ENCODE measurements at places on chromosomes 1 and 21. TPM values are rescaled to one million over a fixed set of nuclear protein-coding genes. Genes with fewer than 3 reads are reported as not detected.

GRCh38 chr1:118984086-118984721, 3.9 kb downstream of the TBX15 start:
- DNase-seq, result no peak

DNA sequence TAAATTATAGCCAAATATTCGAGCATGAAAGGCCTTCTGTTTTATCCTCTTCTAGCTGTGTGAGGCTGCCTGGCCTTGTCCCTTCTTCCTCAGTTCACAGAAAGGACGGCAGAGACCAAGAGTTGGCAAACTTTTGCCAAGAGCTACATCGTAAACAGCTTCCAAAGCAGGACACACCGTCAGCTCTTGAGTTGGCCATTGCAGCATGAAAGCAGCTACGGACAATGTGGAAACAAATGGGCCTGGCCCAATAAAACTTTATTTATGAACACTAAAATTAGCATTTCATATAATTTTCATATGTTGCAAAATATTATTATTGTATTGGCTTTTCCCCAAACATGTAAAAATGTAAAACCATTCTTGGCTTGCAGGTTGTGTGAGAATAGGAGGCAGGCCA, 10.7 kb downstream of the C21orf58 start:
- no peak for DNase-seq

DNA sequence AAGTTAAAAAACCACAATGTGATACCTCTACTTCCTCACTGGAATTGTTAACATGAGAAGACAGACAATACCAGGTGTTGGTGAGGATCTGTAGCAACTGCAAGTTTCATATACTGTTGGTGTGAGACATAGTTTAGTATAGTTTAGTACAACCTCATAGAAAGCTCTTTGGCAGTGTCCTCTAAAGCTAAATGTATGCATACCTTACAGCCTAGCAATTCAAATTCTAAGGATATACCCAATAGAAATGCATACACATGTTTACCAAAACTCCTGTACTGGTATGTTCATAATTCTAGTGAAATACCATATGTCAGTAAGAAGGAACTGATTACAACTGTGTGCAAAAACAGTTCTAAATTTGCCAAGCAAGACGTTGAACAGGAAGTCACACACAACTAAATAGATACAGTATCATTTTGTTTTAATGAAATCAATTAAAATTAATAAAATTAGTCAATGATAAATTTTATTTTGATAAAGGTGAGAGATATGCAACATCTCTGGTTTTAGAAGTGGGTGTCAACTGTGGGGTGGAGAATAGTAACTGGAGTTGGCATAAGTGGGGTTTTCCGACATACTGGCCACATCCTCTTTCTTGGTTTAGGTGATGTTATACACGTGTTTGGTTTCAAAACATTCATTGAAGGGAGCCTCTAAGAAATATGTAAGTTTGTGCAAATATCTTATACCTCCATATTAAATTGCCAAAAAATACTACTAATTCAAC, 450.7 kb downstream of the PTPRC start:
- DNase-seq, result no peak

DNA sequence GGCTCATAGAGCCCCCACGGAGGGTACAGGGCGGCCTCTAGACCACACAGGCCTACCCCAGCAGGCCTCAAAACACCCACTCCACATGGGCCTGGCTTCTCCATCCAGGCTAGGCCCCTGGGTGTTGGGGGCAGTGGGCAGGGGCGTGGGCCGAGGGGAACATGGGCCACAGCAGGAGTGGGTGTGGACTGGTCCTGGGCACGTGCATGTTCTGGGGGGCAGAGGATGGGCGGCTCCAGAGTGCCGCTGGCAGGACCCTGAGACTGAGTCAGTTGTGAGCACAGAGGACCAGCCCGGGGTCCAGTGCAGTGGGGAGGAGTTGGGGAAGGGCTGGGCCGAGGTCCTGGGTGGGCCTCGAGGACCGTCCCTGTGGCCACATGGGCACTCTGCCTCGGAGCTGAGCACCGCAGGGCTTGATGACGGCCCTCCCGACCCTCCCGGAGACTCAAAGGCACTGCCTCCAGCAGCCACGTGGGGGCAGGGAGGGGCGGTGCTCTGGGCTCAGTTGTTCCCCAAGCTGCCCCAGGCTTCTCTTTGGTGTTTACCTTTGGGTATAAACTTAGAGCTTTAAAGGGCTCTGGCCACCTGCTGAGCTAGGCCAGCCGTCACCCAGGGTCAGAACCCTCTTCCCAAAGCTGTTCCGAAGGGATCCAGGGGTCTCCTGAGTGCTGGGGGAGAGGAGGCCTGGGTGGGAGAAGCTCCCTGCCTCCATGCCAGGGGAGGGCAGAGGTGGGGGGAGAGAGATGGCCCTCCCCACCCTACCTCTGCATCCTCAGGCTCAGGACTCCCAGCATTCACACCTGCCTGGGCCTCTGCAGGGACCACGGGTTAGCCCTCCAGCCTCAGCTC, 79.9 kb downstream of the MORN1 start:
- DNase-seq, result no peak

GRCh38 chr1:216168546-216168945, 254.7 kb downstream of the USH2A start:
- DNase-seq, result no peak

DNA sequence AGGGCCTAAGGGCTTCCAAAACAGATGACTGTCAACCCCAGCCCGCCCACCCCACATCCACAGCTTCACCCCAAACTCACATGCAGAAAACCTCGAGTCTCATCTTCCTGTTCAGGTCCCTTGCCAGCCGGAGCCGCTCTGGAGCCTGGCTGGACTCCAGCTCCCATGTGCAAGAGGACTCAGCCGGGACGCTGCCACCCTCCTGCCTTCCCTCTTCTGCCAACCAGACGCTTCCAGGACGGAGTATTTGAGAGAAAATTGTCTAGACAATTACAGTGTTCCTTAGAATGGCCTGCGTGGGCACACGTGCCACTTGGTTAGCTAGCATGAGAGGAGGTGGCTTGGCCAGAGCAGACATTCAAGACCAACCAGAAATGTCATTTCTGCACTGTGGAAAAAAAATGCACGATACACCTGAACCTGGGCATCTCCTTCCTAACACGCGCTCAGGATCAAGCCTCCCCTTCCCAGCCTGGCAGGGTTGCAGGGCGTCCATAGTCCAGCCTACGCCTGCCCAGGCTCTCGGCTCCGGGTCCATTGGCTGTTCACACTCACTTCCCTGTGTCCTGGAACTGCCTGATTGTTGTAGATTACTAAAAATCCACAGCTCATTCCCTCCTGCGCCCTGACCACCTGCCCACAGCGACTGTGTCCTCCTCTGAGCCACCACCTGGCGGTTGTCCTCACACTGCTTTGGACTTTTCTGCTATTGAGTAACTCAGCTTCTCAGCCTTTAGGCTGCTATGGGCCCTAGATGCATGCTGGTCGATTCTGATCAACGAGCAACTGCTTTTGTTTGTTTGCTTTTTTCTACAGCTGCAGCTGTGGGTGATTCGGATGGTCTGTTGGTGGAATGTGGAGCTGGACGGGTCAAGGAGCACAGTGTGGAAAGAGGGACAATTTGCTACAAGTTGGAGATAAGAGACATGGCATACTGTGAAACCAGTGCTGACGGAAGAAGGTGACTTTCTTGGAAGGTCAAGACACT, at the start of gene CLDN14:
Gene CLDN14 (minus strand): TSS at position 708 of the 988 bp plus-strand sequence. CDS start 18,427 bp downstream, outside the sequence.
- no peak for DNase-seq

- no peak for DNase-seq
Observed at GRCh38 chr1:220655961-220656740, 34.0 kb upstream of the C1orf115 start.

DNA sequence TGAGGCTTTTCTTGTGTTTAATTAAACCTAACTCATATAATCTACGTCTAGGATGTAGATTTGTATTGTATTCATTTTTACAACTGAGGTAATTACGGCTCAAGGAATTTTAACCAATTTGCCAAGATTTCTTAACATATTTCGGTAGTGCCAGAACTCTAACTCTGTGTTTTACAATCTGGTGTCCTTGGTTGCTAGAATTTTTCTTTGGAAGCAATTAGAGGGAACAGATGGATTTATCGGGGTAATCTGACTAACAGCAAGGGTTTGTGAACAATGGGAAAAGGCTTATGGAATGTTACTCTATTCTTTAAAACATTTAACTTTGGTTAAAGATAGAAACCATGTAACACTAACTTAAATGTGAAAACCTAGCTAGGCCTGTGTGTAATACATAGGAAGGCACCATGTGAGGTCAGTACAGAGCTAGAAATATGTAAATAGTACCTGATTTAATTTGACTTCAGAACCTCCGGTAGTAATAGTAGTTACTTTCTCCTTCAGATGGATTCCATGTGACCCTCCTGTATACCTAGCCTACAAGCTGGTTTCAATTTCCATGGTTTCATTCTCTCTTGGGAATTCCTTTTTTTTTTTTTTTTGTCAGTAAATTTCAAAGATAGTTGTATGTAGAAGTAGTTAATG, 1.2 kb downstream of the MTF2 start:
- peak; percentile 52 for DNase-seq

DNA sequence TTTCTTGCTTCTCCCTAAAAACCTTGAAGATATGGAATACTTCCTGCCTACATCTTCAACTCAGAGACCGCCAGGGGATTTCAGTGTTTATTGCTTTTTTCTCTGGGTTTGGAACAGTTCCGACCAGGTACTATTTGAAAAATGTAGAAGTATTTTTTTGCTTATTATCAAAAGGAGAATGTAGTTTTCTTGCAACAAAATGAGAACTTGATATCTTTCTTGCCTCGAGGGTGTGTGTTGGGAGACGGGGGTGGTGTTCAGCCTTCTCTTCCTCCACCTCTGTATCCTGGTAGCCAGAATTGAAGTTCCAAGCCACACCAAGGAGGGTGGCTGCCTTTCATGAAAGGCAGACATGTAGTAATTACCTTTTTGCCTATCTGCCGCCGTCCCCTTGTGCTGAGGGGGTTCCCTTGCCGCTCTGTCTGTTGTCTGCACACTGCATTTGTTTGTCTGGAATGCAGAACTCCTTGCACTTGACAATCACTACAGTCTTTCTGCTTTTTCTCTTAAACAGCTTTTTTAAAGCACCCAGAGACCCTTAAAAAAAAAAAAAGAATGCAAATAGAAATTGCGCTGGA, 212.1 kb downstream of the PBX1 start:
- no peak for DNase-seq

GRCh38 chr1:33098371-33098770, 17.4 kb downstream of the AZIN2 start:
- no peak for DNase-seq

DNA sequence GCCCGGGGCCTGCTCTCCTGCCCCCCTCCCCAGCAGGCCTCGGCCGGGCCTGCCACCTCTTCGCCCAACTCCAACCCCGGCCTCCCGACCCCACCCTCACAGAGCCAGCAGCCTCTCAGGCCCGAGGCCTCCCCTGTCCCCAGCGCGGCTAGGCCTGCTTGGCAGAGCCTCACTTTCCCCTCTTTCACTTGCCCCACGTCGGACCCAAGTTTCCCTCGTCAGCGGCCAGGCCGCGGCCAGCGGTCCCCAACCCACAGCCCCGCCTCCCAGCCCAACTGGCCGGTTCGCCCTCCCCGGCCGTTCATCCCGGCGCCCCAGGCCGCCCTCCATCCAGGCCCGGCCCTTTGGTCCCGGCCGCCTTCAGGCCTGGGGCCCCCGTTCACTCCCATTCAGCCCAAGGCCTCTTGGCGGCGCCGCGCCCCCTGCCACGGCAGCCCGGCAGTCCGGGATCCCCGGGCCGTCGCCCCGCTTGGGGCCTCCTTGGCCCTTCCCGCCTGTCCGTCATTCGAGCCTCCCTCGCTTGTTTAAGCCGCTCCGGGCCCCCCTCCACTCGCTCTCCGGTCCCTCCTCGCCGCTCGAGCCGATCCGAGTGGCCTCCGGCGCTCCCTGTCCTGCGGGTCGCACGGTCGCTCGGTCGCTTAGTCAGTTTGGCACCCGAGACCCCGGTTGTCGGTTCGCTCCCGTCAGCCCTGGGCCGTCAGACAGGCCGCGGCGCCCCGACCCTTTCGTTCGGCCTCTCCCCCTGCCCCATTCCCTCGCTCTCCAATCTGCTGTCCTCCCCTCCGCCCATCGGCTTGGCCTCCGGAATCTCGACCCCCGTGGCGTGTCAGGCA, 1.4 kb downstream of the LRRC41 start:
- no peak for DNase-seq

- DNase-seq, result no peak
Observed at GRCh38 chr21:44778499-44778911, 23.1 kb downstream of the UBE2G2 start.

DNA sequence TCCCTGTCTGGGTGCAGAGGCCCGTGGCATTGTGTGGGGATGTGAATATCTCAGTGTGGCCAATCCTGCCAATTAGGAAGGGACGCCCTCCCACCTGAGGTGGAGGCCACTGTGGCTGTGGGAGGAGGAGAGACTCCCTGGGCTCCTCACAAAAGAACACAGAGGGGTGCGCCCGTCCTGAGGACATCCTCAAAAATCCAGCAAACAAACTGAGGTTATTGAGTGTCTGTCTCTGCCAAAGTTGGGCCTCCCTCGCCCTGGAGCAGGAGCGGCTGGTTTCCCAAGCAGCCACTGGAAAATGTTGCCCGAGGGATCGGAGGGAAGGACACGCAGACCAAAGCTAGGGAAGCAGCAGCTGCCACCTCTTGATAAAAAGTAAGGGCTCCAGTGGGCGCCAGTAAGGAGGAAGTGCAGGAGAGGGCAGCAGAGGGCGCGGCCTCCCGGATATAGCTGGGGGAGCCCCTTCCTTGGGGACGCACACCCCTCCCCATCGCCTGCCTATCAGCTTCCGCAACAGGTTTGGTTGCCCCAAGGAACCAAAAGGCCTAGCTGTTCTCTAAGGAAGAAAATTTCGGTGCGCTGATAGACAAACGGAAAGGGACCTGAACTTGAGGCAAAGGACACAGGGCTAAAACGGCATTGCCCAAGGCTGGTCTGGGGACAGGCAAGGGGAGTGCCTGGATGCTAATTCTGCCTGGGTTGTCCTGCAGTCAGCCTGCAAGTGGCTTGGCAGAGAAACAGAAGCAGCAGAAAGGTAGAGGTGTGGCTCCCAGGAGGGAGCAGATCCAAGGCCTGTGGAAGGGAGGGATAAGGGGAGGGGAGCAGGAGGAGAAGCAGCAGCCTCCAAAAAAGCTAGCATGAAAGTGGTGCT, 1.7 kb upstream of the GRIK3 start:
- no peak for DNase-seq

- no peak for DNase-seq
Observed at GRCh38 chr1:165686971-165687433, 11.4 kb downstream of the ALDH9A1 start.

- DNase-seq, result no peak
Observed at GRCh38 chr1:213423041-213423440, 372.0 kb downstream of the RPS6KC1 start.

DNA sequence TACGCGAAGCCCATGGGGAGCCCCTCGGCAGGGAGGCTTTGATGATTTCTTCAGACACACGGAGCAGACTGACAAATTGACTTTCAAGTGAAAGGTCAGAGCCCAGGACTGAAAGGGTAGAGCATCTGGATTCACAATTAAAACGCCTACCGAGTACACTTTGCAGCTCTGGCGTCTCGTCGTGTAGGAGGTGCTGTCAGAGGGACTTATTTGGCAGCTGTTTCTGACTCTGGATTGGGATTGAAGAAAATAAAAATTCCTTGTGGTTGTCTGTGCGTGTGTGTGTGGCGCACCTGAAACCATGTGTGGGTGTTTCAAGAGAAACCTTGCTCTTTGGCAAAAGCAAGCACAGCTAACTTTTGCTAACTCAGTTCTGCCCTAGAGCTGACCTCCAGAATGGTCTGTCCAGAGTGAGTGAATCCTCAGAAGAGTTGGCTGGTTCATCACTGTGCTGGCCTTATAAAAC, 348.7 kb downstream of the HLX start:
- no peak for DNase-seq

- DNase-seq, result no peak
Observed at GRCh38 chr1:172746091-172746949, 87.4 kb downstream of the FASLG start.

ADAMTS5 gene
- total RNA-seq, result 0.52 TPM

PGLYRP4 gene
- 1.3 TPM for total RNA-seq

OPRD1 gene
- 0.05 TPM for total RNA-seq

AGT gene
- 2.3 TPM for total RNA-seq

S100A8 gene
- 291 TPM for total RNA-seq
